SK-N-SH (cell line): ENCODE measurements at places on chromosomes 5 and 9. TPM values are rescaled to one million over a fixed set of nuclear protein-coding genes. Genes with fewer than 3 reads are reported as not detected.

The ADAMTS19 gene
- 0.10 TPM in 1 of 2 replicates, not detected in the other for polyA plus RNA-seq

The SNCAIP gene
- polyA plus RNA-seq = 0.08 TPM in 1 of 2 replicates, not detected in the other

The LCN15 gene
- 0.08 TPM in 1 of 2 replicates, not detected in the other for polyA plus RNA-seq

The FAM221B gene
- not detected in 2 replicates for polyA plus RNA-seq

The ECM2 gene
- polyA plus RNA-seq = 0.16 and 0.20 TPM in 2 replicates

The EQTN gene
- polyA plus RNA-seq = not detected in 2 replicates

The ACOT12 gene
- 0.07 and 0.19 TPM in 2 replicates for polyA plus RNA-seq

The ADGRV1 gene
- polyA plus RNA-seq = 0.23 and 0.49 TPM in 2 replicates

The PCDHA5 gene
- 0.02 TPM in 2 replicates for polyA plus RNA-seq

The NRARP gene
- polyA plus RNA-seq = 3.9 and 4.2 TPM in 2 replicates

The BHMT gene
- polyA plus RNA-seq = not detected in 2 replicates

The TEK gene
- 0.03 and 0.10 TPM in 2 replicates for polyA plus RNA-seq

GRCh38 chr9:87286506-87286905, 211.2 kb upstream of the DAPK1 start:
- no peak for DNase-seq

- peak; percentile 91 for DNase-seq
These were observed at the start of gene ZDHHC21 for GRCh38 chr9:14693251-14693861. TSS of gene ZDHHC21 (minus strand) at chr9:14693432. CDS start at chr9:14674340, 19,092 bp downstream.

- no peak for DNase-seq
These were observed 35.3 kb downstream of the LYRM7 start for GRCh38 chr5:131206061-131206460.

- no peak for DNase-seq
These were observed 167.7 kb upstream of the MPDZ start for GRCh38 chr9:13446938-13447842.

GRCh38 chr9:15276328-15276938, 30.6 kb downstream of the TTC39B start:
- no peak for DNase-seq

- DNase-seq = no peak
These were observed 1.2 kb downstream of the FSD1L start for GRCh38 chr9:105449081-105449480.

GRCh38 chr5:181127907-181128626, 2.9 kb downstream of the OR2V1 start:
- no peak for DNase-seq

DNA sequence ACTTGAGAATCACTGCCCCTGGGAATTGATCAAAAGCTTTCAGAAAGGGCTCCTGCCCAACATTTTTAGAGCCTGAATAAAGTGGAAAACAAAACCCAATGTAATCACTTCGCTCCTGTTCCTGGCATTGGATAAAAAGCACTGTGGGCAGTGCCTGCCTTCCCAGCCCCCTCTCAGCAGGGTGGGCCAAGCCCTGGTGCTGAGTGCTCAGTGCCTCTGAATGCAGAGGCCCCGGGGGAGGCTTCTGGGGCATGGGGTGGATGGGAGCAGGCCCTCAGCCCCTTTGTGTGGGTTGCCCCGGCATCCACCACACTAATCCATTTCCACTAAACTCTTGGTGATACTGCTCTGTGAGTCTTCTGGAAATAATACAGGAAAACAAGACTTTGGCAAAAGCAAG, 55.6 kb downstream of the CFAP90 start:
- no peak for DNase-seq

DNA sequence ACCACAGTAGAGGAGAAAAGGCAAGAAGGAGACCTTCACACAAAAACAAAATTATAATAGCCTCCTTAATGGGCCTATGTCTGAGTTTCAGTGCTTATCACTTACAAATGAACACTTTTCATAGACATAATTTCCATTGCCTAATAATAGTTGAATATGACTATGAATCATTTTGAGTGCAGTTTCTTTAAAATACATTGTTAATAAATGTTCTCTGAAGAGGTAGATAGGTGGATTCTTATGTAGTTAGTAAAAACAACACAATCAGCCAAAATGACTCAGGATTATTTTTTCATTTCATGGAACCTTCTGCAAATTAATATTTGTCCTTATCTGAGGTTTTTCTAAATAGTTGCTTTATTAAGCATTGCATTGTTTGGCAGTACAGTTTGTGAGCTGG, 45.6 kb downstream of the DAPK1 start:
- no peak for DNase-seq

- no peak for DNase-seq
These were observed 61.1 kb downstream of the TMOD1 start for GRCh38 chr9:97562542-97562941.

DNA sequence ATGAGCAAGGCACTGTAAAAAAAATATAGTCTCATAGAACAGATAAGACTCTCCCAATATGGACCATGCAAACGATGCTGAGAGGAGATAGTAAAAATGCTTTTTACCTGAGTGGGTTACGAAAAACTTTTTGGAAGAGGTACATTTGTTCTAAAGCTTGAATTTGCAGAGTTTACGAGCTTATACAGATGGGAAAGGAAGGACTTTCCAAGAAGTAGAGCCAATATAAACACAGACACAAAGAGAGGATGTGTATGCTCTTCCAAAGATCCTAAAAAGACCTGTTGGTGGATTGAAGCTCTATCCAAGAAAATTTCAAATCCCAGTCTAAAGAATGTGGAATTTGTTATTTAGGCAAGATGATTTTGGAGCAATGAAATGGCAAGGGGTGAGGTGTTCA, 127.1 kb upstream of the SLCO6A1 start:
- DNase-seq = no peak

- no peak for DNase-seq
These were observed 130.3 kb downstream of the FSTL4 start for GRCh38 chr5:133482028-133482427.

DNA sequence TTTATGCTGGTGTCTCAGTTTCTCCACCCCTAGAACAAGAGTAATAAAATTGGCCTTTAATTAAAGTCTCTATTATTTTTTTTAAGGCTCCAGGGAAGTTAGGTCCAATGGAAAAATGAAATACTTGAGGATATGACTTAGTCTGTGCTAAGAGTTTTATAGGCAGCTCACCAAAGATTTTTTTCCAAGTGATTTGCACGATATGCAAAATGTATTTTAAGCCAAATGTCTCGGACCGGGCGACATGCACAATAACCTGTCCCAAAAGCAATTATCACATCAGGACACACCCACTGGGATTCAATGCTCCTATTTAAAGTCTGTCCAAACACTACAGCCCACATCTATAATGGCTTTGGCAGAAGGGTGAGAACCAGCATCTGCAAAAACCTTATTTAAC, 136.1 kb upstream of the ANKH start:
- DNase-seq = no peak

GRCh38 chr9:27457445-27457844, 66.6 kb upstream of the IFNK start:
- no peak for DNase-seq

GRCh38 chr9:109455391-109455790, 42.7 kb downstream of the PTPN3 start:
- no peak for DNase-seq

DNA sequence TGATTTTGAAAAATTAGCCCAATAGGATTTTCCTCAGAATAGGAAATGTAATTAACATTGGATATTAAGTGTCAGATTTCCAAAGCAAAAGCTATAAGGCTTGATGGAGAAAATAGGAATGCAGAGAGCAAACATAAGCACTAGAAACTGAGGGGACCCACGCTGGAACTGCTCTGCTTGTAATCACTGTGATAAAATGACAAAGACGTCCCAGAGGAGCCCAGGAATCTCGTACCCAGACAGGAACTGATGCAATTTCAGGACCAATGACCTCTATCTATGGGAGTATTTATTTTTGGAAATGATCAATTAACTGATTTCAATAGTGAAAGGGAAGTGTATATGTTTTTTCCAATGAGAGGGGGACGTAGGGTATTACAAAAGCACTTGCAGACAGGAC, 714.5 kb upstream of the WWC1 start:
- no peak for DNase-seq

DNA sequence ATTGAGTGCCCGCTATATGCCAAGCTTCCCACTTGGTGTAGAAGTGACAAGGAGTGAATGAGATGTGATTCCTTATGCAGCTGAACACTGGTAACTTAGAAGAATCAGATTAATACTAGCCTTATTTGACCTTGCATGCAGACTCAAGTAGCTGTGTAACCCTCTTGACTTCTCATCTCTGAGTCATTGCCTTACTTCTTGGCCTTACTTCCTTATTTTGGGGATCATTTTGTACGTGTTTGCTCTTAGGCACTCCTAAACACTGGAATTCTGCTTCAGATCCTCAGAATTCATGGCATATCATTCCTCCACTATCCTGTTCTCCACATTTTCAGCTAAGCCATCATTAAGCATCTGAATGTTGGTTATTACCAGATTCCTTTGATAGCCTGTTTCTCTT, 948.9 kb upstream of the ARRDC3 start:
- no peak for DNase-seq

DNA sequence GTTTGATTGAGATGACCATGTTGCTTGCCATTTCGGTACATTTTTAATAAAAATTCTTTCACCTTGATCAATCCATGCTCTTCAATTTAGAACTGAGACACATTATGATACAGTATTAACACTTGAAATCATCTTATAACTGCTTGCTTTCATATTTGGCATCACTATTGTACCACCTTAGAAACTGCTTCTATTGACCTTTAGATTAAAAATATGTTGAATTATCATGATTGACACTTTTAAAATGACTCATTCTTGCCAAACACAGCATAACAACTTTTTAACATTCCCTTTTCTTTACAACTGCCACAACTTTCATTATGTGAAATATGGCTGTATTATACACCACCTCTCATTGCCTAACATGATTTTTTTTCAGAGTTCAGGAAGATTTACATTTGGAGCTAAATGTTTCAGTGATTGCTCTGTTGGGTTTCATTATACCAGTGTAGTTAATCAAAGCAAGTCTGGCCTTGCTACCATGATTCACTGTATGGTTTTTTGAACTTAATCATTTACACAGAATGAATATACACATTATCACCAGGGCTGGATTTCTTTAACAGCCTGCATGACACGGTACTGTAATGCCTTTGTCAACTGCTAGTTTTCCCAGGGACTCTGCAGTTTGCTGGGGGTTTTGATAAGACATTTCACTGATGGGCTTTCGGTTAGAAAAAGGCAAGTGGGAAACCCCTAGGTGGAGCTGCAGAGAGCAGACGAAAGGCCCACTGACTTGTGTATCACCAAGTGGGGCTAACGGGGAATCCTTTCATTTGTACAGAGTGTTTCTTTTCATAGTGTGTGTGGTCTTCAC, 93.6 kb upstream of the TLE4 start:
- DNase-seq = peak; percentile 21

- no peak for DNase-seq
These were observed 475.7 kb downstream of the EBF1 start for GRCh38 chr5:158623971-158624370.
